ENCODE measurements at places on chromosomes 1 and 21.

GRCh38 chr1:7255303-7256058, 470.2 kb downstream of the CAMTA1 start:
- DNase-seq, result no peak

- DNase-seq, result no peak
Measured at GRCh38 chr21:17428484-17428869, 84.4 kb upstream of the CXADR start.

DNA sequence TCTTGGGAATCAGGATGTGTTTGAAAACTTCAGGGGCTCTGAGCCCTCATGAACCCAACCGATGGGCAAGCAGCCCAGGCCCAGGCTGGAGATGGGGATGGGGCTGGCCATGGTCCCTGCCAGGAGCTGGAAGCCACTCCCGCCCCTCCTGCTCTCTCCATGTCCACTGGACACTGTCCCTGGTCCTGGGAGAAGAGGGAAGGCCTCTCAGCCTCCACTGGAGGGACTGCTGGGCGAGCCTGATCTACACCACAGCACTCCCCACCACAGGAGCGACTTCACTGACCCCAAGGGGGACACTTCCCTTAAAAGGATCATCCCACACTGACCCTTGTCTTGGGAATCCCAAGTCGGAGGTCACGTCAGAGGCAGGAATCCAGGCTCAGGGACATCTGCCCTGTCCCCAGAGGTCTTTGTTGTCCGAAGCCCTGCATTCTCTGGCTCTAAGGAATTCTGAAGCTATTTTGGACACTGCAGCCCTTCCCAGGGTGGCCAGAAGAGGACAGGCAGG, 16.9 kb upstream of the COL18A1 start:
- no peak for DNase-seq

GRCh38 chr21:44793592-44794374, 7.8 kb downstream of the UBE2G2 start:
- no peak for DNase-seq

GRCh38 chr1:64535938-64536835, 66.3 kb downstream of the CACHD1 start:
- DNase-seq, result peak; percentile 66

GRCh38 chr1:211476200-211476849, 15.6 kb downstream of the RD3 start:
- DNase-seq, result no peak

- DNase-seq, result no peak
Measured at GRCh38 chr1:48532976-48533375, 61.0 kb upstream of the SPATA6 start.

DNA sequence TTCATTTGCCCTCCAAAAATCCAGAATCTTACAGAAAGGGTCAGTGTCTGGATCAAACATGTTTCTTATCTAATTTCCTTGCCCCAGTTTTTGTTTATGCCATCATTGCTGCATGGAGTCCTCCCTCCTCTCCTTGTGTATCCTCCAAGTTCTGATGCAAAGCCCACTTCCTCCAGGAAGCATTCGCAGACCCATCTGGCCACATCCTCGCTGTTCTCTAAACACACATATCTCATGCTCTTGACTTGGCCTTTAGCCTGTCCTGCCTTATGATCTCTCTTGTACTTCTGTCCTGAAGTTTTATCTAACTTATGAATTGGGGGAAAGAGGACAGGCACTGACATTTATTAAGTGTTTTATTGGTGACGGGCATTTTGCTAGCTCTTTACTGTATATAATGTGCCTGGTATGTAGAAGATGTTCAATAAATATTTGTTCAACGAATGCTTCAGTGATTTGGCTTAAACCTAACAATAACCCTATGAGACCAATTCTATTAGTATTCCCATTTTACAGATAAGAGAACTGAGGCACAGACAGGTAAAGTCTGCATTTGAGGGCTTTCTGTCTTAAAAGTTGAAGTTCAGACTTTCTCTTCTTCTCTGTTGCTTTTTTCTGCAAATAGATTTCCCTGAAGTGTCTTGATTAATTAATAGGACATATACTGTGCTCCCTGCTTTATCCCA, 19.2 kb upstream of the ID3 start:
- DNase-seq, result no peak

GRCh38 chr1:161763522-161764098, 2.5 kb upstream of the ATF6 start:
- DNase-seq, result no peak

GRCh38 chr1:228020686-228021354, 14.0 kb downstream of the WNT3A start:
- DNase-seq, result no peak

- DNase-seq, result no peak
Measured at GRCh38 chr1:10555635-10556429, 81.1 kb downstream of the PEX14 start.

- no peak for DNase-seq
Measured at GRCh38 chr1:94876362-94876761, 50.5 kb downstream of the CNN3 start.

DNA sequence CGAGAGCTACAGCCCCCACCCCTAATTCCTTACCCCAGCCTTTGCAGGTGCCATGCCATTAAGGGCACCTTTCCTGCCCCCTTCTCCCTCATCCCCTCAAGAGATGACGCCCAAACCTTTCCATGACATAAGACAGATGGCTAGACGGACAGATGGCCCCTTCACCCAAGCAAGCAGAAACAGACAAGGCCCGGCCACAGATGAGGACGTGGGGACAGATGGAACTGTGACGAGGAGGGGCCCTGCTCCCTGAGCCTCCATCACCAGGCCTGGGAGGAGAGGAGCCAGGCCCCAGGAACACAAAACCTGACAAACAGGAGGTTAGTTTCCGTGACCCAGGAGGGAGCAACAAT, 24.7 kb upstream of the PEF1 start:
- DNase-seq, result no peak

DNA sequence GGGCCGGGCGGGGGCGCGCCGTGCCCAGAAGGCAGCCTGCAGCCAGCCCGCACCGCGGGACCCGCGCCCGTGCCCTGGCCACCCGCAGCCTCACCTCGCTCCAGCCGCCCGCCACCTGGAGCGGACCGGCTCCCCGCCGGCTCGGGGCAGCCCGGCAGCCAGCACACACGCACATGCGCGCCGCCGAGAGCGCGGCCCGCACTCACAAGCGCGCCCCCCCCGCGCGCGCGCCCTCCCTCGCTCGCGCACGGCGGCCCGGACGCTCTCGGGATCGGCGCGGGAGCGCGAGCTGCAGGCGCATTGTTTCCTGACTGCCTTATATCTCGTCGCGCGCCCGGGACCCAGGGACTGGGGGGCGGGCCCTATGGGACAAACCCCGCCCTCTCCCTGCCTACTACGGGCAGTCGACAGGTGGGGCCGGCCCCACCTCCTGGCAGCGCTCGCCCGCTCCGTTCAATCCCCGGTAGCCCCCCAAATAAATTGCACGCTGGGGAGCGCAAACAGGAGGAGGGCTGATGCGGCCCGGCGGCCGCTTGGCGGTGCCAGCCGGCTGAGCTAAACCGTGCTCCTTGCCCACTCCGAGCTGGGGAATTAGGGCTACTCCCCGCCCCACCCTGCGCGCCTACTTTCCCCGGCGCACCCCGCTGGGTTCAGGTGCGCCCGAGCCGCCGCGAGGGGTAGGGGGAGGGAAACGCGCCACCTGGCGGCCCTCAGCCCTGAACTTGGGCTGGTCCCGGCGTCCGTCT, at the start of gene MYCL:
MYCL (minus strand) TSS at position 204 of the 746 bp plus-strand sequence. CDS start 483 bp downstream, outside the sequence.
- DNase-seq, result peak; percentile 65

DNA sequence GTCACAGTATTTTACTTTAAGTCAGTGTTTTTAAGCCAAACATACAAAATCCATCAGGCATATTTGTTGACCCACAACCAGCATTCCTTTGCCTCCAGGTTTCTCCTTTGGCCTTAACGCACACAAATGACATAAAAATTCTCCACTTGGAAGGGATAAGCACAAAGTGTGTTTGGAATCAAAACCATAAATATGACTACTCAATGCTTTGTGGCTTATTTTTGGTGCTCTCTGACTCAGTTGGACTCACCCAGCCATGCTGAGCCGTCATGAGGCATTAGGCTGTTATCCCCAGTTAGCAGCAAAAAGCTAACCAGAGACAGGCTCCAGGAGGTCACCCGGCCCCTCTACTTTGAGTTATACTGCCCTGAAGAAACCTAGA, 948 bp downstream of the PRUNE1 start:
- no peak for DNase-seq

DNA sequence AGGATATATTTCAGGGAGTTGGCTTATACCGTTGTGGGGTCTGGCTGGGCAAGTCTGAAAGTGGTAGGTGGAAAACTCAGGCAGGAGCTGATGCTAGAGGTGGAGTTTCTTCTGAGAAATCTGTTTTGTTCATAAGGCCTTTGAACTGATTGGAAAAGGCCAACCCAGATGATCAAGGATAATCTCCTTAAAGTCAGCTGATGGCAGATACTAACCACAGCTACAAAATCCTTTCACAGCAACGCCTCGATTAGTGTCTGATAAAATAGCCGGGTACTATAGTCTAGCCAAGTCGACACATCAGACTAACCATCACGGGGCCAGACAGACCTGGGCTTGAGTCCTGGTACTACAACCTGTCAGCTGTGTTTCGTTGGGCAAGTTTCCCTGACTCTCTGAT, 21.4 kb downstream of the OPRD1 start:
- DNase-seq, result no peak

DNA sequence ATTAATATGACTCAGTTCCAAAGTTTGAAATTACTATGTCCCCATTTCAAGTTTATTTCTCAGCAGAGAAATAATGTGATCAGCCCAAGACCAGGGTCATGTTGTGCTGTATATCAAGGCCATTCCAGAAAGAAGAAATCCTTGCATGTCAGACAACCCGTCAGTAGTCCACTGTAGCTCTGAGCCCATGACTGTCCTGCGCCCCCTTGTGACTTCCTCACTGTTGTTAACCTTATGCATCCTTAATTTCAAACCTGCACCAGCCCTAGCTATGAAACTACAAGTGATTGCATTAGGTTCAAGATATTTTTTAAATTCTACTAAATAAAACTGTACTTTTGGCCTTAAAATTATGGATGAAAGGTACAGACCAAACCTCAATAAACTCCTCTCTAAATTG, 133.0 kb downstream of the LRRC7 start:
- DNase-seq, result no peak

- DNase-seq, result no peak
Measured at GRCh38 chr1:46532498-46533178, 18.8 kb downstream of the KNCN start.

- no peak for DNase-seq
Measured at GRCh38 chr21:31671931-31672330, 12.4 kb downstream of the SOD1 start.

- no peak for DNase-seq
Measured at GRCh38 chr21:36491209-36491910, 11.4 kb upstream of the CLDN14 start.

GRCh38 chr1:5916572-5917280, 75.5 kb downstream of the NPHP4 start:
- DNase-seq, result no peak

- no peak for DNase-seq
Measured at GRCh38 chr1:154406886-154407197, 1.7 kb downstream of the IL6R start.

All from NCI-H2081 treated with DMSO at 0.1 percent for 48 hours (cell line).